ENCODE measurements at places on chromosomes 12 and 14. TPM values are rescaled to one million over a fixed set of nuclear protein-coding genes. Genes with fewer than 3 reads are reported as not detected.
A peak's percentile ranks its signal among the peaks of the same experiment; 100 is the strongest.

GRCh38 chr12:25018146-25018545 lies 69.2 kb upstream of the BCAT1 start:
- no peaks in the 10 kb centered on the region for H3K36me3 ChIP-seq
- DNase-seq: no peak
- no peaks in the 10 kb centered on the region for H3K4me1 ChIP-seq
- peaks cover 7% of the 10 kb centered on the region for H3K27me3 ChIP-seq

LRRC43 gene
- total RNA-seq: 0.50 TPM

DNA sequence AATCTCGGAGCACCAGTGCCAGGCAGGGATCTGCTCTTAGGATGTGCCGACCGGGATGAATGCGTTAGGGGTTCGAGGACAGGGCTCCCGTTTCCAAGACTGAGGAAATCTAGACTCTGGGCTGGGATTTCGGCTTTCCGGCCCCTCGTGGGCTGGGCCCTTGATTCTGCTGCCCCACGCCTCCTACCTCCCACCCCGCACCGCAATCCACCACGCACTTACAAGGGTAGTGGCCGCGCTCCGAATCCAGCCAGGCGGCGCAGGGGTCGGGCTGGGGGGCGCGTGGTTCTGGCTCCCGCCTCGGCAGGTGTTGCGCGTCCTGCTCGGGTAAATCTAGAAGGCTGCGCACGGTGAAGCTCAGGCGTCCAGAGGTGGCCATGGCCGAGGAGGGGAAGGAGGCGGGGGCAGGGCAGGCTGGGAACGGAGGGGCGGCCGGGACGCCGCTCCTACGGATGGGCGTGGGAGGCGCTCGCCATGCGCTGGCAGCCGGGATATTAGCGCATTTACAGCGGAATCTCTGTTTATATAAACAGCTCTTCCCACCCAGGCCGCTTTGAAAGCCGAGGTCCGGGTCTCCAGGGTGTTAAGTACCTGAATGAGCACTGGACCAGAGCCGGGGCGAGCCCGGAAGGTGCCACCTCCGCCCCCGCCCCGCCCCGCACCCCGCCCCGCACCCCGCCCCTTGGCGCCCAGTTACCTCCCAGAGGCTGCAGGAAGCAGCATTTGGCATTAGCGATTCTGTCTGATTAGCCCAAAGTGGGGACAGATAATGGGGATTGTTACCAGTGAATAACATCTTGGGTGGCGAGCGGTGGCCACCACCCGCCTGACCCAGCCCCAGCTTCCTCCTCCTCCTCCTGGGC lies at the start of gene NKX2-8:
NKX2-8 (minus strand) TSS at position 604 of the 863 bp plus-strand sequence; CDS start at position 379, 225 bp downstream.
- H3K27me3 ChIP-seq: peaks cover 75% of the 10 kb centered on the region
- peak within 1 kb of the TSS; percentile 5 for H3K4me3 ChIP-seq
- H3K4me1 ChIP-seq: no peaks in the 10 kb centered on the region
- H3K27ac ChIP-seq: no peak within 1 kb of the TSS
- no peaks in the 10 kb centered on the region for H3K36me3 ChIP-seq

RNASE12 gene
- total RNA-seq: not detected

DNA sequence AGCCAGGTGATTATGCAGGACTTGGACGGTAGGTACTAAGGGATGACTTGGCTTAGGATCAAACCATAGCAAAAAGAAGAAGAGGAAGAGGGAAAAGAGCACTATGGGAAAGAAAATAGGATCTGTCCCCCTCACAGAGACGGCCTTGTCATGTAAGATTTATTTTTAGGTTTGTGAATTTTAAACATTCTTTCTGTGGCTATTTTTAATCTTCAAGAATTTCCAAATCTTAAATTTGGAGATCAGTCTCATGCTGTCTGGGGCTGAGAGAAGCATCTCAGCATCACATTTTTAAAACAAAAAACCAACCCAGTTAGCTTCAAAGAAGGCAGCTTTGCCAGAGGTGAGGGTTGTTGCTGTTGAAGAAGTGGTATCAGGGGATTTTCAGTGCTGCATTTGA lies 52.6 kb upstream of the STRN3 start:
- DNase-seq: no peak
- no peak overlapping the region for H3K4me3 ChIP-seq
- H3K27me3 ChIP-seq: no peaks in the 10 kb centered on the region
- no peaks in the 10 kb centered on the region for H3K4me1 ChIP-seq

TBX5 gene
- not detected for total RNA-seq

GRCh38 chr12:12282761-12283425 lies 16.0 kb upstream of the LRP6 start:
- no peaks in the 10 kb centered on the region for H3K36me3 ChIP-seq
- no peaks in the 10 kb centered on the region for H3K4me1 ChIP-seq
- H3K27ac ChIP-seq: no peak overlapping the region

CMKLR1 gene
- 1.0 TPM for total RNA-seq

DNA sequence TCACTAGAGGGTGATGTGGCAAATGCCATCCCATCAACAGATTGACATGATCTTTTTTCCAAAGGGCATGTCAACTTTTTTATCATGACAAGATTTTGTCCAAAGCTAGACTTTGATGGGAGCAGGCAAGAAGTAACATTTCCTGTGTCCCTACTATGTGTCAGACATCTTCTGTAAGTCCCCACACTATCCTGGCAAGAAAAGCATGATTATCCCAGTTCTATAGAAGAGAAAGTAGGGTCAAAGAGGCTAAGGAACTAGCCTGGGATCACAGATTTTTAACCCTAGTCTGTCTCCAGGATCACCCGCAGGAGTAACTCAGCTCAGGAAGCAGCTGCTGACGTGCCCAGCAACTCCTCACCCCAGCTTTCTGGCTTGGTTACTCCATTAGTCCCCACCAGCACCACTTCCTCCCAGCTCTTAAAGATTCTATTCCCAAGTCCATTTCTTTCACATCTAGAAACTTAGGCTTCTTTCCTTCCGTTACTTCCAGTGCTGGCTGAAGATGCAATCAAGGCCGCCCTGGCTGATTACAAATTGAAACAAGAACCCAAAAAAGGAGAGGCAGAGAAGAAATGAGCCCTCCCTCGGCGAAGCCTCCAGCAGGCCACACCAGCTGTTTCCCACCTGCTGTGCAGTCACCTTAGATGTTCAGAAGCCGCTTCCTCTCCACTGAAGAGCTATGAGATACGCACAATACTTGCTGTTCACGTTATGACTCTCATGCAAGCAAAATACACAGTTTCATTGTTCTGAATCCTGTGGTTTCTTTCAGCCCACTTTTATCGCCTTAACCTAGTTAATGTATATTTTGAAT lies 6.2 kb downstream of the ISCU start:
- peak overlapping the region; percentile 76 for H3K4me3 ChIP-seq
- peak; percentile 67 for DNase-seq
- H3K27me3 ChIP-seq: no peaks in the 10 kb centered on the region
- peak overlapping the region; percentile 91 for H3K27ac ChIP-seq
- peaks cover 23% of the 10 kb centered on the region for H3K36me3 ChIP-seq
- H3K4me1 ChIP-seq: peaks cover 46% of the 10 kb centered on the region

DNA sequence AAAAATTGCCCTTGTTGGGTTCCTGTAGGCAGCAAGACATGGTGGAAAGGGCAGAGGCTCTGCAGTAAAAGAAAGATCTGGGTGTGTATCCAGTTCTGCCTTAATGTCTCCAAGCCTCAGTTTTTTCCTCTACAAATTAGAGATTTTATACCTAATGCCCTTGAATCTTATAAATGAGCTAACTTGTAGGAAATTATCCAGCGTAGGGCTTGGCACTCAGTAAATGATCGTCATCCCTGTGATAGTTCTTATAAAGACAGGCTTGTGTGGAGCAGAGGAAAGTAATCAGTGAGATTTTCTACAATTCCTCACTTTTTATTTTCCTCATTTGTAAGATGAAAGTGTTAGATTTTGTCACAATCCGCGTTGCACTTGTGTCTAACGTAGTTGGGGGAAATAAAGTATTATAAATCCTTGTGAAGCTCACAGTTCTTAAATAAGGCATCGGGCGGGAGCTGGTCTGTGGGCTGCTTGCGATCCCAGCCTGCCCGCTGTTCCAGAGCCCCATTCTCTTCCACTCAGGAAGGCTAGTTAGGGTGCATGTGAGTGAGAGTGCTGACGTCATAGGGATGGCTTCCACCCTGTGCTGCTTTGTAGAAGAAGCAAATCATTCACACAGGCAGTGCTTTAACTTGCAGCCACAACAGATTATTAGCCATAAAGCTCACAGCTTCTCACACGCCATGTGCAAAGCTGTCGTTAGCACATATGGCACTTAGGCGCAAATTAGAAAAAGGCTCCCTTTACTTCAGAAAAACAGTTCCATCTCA lies 87.6 kb downstream of the EML1 start:
- H3K36me3 ChIP-seq: no peaks in the 10 kb centered on the region
- DNase-seq: no peak
- H3K27ac ChIP-seq: no peak overlapping the region
- H3K27me3 ChIP-seq: peaks cover 23% of the 10 kb centered on the region
- no peak overlapping the region for H3K4me3 ChIP-seq

OVCH1 gene
- not detected for total RNA-seq

Data from activated naive CD8-positive, alpha-beta T cell treated with anti-CD3 and anti-CD28 coated beads, Interleukin-2, amount 10 ng/mL, durations not matched to agents 7 days and 5 days (primary cell).